CD4-positive, alpha-beta T cell treated with Interleukin-10 for 1 hour (primary cell): ENCODE measurements at places on chromosomes 4 and X.

DNA sequence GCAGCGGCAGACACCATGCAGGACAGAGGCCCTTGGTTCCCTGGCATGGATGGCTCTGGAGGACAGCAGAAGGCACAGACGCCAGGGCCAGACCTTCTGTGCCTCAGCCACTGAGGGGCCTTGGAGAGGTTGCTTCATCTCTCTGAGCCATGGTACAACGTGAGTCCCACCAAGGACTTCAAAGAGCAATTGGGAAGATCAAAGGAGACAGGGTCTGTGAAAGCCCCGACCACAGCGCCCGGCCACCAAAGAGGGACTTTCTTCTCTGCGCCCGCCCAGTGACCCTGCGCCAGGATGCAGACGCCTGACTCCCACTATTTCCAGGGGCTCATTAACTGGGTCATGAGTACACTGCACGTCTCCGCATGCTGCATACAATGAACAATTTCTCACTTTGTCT lies 174.0 kb downstream of the AFAP1 start:
- DNase-seq: no peak

GRCh38 chr4:114598191-114599121 lies at the start of gene UGT8:
Gene UGT8, plus strand, starts transcription at chr4:114598807. Its CDS starts 24,074 bp downstream, at chr4:114622881.
- DNase-seq: peak; percentile 30

GRCh38 chrX:44306356-44306755 lies 37.1 kb downstream of the EFHC2 start:
- DNase-seq: no peak

DNA sequence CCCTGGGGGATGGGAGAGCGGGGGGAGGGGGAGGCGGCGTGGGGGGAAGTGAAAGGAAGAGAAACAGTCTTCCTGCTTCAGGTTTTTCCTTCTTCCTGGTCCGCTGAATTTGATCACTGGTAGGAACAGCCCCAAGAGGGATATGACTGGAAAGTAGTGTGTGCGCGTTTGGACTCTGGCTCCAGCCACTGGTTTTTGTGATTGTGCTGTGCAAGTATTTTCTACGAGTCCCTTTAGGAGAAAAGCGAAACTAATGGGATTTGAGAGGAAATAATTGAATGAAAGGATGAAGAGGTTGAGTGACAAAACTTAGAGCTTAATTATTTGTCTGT lies 836 bp downstream of the PRRG1 start:
- no peak for DNase-seq

DNA sequence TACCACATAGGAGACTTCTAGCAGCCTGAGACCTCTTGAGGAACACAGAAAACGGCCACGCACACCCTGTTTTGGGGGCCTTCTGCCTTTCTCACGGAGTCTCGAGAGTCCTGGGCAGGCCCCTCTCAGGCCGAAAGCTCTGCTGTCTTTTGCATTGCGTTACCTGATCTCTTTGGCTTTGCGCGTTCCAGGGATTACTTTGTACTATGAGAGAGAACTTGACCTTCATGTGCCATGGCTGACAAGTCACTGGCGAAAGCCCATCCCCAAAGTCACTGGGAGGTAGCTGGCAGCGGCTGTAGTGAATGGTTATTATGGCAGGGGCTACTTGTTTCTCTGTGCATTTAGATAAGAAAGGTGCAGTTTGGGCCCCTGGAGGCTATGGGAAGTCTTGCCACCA lies 8.0 kb upstream of the NAT8L start:
- DNase-seq: no peak

DNA sequence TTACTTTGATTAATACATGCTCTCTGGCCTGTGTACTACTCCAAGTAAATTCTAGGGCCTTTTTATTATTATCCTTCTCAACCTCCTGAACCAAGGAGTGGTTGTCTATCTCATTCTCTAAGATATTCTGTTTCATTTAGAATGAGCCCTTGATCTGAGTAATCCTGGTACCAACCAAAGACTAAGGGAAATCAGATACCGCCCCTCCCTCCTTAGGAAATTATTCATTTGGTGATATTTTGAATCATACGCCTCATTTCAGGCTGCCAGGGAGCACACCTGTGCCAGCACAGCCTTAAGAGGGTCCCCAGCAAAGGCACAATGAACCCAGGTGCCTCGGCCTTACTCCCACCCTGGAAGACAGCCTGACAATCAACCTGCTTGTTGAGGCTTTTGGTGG lies 73.2 kb upstream of the STARD8 start:
- DNase-seq: no peak

GRCh38 chrX:45781901-45782553 lies 581.4 kb upstream of the DIPK2B start:
- DNase-seq: no peak

DNA sequence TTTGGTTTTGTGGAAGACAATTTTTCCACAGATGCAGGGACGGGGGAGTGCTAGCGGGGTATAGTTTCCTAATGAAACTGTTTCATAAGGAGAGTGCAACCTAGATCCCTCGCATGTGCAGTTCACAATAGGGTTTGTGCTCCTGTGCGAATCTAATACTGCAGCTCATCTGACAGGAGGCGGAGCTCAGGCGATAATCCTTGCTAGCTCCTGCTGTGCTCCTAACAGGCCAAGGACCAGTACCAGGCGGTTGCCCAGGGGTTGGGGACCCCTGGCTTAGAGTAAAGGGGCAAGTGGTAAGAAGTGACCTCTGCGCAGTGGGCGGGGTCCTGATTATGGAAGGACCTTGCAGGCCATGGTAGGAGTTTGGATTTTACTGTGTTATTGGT lies 3.8 kb downstream of the SCML1 start:
- DNase-seq: no peak

DNA sequence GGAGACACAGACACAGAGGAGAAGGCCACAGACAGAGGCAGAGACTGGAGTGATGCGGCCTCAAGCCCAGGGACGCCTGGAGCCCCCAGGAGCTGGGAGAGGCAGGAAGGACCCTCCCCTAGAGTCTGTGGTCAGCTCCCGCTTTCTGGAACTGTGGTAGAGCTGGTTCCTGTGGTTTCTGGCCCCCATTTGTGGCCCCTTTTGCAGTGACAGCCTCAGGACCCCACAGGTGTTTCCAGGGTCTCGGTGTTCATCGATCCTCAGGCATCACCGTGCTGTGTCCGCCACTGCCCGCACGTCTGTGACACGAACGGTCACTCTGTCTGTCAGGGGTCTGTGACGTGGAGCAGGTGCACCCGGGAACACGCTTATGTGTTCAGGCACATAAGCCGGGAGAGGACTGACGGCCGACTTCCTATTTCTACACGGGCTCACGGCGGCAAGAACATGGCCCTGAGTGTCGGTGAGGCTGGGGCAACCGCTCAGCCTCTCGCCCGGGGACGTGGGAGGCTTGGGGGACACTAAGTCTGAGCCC lies 7.9 kb downstream of the GTPBP6 start:
- DNase-seq: no peak

GRCh38 chrX:124242131-124242530 lies 90.3 kb upstream of the TEX13D start:
- DNase-seq: no peak

GRCh38 chrX:1300449-1300848 lies 31.8 kb downstream of the CSF2RA start:
- no peak for DNase-seq

DNA sequence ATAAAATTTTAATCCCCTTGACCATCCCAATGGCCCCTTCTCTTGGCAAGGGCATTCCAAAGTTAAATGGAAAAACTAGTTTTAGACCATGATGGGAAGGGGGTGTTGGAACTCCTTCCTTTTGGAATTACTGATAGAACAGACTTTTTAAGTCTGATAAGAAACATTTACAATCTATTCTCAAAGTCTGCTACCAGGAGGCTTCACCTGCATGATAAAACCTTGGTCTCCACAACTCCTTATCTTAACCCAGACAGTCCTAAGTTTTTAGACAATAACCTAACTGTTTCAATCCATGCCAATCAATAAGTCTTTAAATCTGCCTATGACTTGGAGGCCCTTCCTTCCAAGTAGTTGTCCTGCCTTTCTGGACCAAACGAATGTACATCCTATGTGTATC lies 63.9 kb upstream of the PGRMC2 start:
- DNase-seq: no peak

GRCh38 chr4:14897217-14897616 lies 105.1 kb upstream of the CPEB2 start:
- no peak for DNase-seq

DNA sequence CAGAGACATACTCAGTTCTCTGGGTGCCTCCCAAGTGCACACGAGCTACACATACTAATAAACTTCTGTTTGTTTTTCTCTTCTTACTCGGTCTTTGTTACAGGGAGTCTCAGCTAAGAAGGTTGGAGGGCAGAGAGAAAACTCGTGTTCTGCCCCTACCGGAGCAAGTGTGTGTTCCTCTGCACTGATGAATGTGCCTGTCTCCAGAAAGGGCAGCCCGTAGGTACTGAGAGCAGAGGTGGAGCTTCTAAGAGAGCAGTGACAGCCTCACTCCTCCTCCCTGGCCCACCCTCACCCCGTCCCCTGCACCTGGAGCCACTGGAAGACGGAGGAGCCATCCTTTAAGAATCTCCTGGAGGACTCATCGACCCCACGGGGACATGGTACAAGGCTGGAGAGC lies 67.6 kb downstream of the MTNR1A start:
- DNase-seq: no peak

- no peak for DNase-seq
Measured at GRCh38 chr4:111208970-111209369, 586.1 kb upstream of the PITX2 start.

DNA sequence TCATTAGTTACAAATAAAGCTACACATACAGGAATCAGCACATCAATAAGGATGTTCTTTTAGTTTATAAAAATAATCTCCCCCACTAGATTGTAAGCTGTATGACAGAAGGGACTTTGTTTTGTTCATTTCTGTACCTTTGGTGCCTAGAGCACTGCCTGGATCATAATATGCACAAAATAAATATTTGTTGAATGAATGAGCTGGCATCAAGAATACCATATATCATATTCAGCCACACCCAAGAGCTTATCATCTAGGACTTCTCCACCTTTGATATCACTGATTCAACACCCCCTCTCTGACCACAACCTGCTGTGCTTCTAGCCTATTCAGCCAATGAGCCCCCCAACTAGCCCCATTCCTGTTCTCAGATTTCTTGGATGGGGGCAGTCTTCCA lies 10.6 kb downstream of the SYTL4 start:
- DNase-seq: no peak
